ENCODE measurements at places on chromosomes 13 and 19.

- no peak for DNase-seq
Observed at GRCh38 chr13:27405546-27406134, 18.8 kb upstream of the GTF3A start.

- DNase-seq = no peak
Observed at GRCh38 chr19:7004313-7004931, 16.8 kb downstream of the MBD3L2B start.

GRCh38 chr13:48829536-48829935 is 146.2 kb upstream of the FNDC3A start:
- DNase-seq = no peak

GRCh38 chr19:9309974-9310446 is 372 bp upstream of the ZNF699 start:
- peak; percentile 97 for DNase-seq

DNA sequence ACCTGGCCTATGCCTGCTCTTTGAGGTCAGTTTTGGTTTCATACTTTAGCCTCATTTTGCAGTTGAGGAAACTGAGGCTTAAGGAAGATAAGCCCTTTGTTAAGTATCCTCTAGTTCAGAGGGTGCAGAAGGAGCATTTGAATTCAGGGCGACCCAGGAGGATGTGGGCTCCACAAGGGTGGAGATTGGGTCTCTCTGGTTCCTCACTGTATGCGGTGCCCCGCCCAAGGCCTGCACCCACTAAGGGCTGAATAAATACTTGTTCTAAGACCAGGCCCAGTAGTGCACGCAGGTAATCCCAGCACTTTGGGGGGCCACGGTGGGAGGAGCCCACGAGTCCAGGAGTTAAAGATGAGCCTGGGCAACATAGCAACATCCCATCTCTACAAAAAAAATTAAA is 768 bp upstream of the SLC44A2 start:
- DNase-seq = no peak

GRCh38 chr13:30051531-30052060 is 201.2 kb upstream of the UBL3 start:
- DNase-seq = no peak

GRCh38 chr19:34096020-34096915 is 76.0 kb upstream of the LSM14A start:
- peak; percentile 83 for DNase-seq

GRCh38 chr13:33017323-33017929 is 1.2 kb downstream of the KL start:
- DNase-seq = peak; percentile 13

DNA sequence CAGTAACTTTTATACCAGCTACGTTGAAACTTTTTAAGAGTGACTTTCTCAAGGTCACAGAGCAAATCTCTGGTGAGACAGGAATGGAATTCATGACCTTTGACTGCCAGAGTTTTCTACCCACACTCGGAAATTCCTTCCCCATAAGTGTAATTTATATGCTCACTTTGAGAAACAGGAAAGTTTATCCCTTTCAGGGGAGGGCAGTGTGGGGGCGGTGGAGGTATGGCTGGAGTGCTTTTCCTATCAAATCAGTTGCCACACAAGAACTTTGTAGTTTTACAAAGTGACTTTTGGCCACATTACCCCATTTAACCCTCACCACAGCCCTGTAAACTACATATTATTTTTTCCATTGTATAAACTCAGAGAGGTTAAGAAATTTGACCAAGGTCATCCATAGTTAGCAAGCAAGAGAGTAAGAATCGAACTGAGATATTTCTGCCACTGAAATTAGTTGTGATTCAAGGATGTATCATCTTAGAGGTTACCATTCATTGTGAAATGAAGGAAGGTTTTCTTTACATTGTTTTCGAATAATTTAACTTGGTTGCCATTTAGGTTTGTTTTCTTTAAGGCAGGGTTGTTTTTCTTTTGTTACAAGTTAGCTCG is 5.9 kb downstream of the KLF12 start:
- no peak for DNase-seq

- DNase-seq = no peak
Observed at GRCh38 chr13:28313579-28313978, 175.2 kb downstream of the PAN3 start.

GRCh38 chr13:111940892-111941291 is 126.1 kb upstream of the SOX1 start:
- no peak for DNase-seq

- DNase-seq = peak; percentile 57
Observed at GRCh38 chr19:29318581-29318980, 105.6 kb upstream of the UQCRFS1 start.

DNA sequence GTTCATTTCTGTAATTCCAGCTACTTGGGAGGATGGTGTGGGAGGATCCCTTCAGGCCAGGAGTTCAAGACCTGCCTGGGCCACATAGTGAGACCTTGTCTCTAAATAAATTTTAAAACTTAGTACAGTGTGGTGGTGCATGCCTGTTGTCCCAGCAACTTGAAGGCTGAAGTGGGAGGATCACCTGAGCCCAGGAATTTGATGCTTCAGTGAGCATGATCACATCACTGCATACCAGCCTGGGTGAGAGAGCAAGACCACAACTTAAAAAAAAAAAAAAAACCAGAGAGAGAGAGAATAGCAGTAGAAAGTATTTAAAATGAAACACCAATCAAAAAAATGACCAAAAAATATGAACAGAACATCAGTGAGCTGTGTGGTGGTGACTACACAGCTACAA is 7.1 kb upstream of the ZNF823 start:
- DNase-seq = no peak
